ENCODE measurements at places on chromosomes 5 and 9. TPM values are rescaled to one million over a fixed set of nuclear protein-coding genes. Genes with fewer than 3 reads are reported as not detected.

DNA sequence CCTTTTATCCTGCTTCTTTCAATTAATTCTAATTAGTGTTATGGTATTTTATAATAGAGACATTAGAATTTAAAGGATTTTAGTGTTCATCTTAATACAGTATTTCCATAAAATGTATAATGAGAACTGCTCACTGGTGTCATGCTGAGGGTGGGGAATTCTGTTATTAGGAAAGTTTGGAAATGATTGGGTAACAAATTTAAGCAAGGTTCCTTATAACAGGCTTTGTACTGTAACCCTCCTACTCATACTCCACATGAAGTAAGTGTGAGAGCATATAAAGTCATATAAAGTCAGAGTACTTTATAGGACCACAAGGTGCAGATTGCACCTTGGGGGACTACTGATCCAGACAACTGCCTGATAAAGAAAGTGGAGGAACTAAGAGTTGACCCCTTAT, 42.2 kb downstream of the SV2C start:
- no peak for DNase-seq

DNA sequence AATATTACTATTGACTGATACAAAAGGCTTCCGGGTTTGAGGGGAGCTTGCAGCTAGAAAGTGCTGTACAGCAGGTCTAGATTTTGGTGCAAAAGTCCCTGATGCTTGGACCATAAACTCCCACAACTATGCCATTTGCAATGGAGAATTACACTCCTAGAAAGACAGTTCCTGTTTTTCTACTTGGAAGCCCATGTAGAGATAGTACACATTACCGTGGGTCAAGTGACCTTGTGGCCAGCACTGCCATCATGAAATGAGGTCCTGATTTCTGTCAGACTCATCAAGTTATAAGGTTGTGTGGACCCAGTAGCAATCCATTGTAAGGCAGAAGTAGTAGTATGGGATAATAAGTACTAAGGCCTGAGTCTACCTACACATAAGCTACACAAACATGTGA, 42.8 kb upstream of the TNFSF8 start:
- DNase-seq = no peak

DNA sequence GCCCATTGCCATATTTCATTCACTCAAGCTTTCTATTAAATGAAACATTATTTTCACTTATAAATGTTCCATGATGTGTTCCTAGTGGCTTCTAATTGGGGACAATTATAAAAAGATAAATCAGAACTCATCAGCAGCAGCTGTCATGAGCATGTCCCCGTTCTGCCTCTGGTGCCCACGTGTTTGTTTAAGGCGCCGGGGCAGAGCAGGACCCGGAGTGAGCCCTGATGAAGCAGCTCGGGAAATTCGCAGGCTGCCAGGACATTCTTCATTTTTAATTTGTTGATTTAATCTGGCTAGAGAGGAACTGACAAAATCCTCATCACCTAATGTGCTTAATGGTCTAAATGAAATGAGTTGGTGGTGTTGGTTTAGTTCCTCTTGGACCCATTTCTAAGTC, 475.0 kb downstream of the CTNND2 start:
- no peak for DNase-seq

DNA sequence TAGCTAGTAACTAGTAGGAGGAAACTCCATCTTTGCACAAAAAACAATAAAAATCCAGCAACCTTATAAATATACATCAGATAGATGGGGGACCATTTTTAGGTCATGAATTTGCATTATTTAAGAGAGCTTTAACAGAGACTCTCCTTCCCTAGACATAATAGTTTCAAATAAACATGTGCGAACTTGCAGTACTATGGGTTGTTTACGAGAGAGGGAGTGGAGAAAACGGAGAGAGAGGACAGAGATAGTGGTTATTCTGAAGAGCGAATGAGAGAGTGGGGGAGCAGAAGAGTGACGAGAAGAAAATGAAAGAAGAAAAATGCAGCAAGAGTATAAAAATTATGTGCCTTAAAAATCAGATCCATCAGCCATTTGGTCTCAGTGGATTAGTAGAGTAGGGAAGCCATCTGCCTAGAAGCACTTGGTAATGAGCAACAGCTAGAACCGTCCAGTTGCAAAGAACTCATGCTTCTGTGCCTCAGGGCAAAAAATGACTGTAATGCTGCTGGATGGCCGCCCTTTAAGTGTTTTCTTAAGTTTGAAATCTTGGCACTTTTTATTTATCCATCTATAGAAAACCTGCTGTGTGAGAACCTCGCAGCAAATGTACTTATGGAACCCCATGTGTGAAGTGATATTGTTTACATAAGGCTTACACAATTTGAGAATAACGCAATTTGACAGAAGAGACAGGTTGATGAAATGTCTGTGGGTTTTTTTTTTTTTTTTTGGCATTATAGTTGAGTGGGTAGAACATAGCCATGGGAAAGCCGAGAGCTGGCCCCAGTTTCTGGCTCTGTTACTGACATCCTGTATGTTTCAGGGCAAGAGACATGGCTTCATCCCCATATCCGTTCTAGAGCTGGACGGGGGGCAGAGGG, 95.6 kb upstream of the ZNF608 start:
- peak; percentile 25 for DNase-seq

GRCh38 chr5:92641031-92641962, 939.7 kb downstream of the NR2F1-AS1 start:
- peak; percentile 82 for DNase-seq

GRCh38 chr5:55173687-55174230, 782 bp upstream of the CDC20B start:
- DNase-seq = no peak

- DNase-seq = no peak
Measured at GRCh38 chr5:35644543-35644942, 26.9 kb downstream of the SPEF2 start.

GRCh38 chr5:2801577-2802525, 50.4 kb upstream of the IRX2 start:
- no peak for DNase-seq

- DNase-seq = peak; percentile 39
Measured at GRCh38 chr5:169013846-169014245, 287.1 kb downstream of the SLIT3 start.

- no peak for DNase-seq
Measured at GRCh38 chr5:142976861-142977260, 206.7 kb downstream of the ARHGAP26 start.

DNA sequence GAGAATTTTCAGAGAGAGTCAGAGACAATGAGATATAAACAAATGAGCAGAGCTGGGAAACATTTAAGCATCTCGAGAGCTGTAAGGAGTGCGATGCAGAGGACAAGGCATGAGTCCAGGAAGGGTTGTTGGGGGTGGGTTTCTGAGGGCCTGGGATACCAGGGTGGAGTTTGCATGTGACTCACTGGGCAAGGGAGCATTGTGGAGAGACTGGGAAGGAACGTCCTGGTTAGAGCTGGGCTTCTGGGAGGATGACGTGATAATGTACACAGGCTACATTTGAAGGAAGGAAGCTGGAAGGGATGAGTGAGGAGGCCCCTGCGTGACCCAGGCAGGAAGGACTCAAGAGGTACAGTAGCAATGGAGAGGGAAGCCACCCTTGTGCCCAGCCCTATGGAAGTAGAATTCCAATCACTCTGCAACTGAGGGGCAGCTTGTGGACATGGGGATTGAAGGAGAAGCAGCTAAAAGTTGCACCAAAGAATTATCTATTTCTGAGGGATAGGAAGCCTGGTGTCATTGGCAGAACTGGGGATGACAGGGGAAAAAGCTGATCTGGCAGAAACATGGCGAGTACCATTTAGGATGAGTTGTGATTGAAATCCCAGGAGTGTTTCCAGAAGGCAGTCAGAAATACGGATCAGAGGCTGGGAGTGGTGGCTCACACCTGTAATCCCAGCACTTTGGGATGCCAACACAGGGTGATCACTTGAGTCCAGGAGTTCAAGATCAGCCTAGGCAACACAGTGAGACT, 59.3 kb upstream of the AFAP1L1 start:
- peak; percentile 100 for DNase-seq

Gene IL13
- not detected for total RNA-seq

Gene GM2A
- total RNA-seq = 28.2 TPM

GRCh38 chr9:27771803-27772545, 198.7 kb upstream of the C9orf72 start:
- DNase-seq = no peak

Data from fibroblast of lung (primary cell).